LoVo (cell line): ENCODE measurements at places on chromosomes 7 and 10.

DNA sequence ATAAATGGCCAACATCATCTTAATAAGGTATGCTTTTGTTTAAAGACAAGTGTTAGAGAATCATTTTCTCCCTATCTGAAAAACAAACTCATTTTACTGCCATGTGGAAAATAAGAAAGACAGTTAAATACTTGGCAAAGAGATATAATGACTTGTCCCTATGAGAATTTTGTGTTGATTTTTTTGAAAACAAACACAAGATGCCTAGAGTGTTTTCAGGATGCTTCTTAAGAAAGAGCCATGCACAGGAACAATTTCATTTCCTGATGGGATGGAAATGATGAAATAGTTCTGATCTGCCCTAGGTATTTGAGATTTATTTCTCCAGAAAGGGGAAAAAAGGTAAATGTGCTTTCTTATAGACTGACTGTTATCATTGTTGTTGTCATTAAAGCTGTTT lies 237.5 kb upstream of the GNAI1 start:
- no peak for DNase-seq

- no peak for DNase-seq
Observed at GRCh38 chr10:125134916-125135770, 25.2 kb downstream of the CTBP2 start.

- no peak for DNase-seq
Observed at GRCh38 chr10:70358446-70358845, 24.0 kb downstream of the LRRC20 start.

DNA sequence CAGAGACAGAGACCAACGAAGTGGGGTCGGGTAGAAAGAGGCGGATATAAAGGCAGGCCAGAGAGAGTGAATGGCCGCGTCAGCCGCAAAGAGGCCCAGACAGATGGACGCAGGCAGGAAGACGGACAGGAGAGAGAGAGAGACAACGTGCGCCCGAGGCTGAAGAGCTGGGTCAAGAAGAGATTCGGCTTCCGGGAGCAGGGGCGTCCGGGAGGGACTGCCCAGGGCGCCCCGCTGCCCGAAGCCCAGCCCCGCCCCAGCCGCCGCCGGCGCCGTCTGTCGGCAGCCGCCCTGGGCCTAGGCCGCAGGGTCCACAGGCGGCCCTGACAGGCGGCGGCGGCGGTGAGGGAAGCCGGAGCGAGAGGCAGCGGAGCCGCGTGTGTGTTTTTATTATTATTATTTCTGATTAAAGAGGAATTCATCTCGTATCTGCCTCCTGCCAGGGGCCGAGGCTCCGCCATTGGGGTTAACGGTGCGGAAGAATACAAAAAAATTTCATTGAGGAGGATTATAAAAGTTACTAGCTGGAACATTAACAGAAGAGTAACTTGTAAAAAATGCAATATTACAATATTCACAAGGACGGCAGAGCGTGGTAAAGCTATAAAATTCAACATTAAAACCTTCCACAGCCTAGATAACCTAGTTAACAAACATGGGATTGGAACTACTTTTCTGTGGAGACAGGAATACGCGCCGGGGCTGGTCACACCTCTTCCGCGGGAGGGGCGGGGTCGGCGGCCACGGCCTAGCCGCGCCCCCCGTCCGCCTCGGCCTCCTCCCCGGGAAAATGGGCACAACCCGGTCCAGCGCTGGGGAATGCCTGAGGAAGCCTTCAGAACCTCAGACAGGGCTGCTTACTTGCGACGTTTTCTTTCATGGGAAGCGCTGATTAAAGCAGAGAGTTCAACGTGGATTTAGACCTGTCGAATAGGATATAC lies 29.7 kb upstream of the PAX2 start:
- no peak for DNase-seq

DNA sequence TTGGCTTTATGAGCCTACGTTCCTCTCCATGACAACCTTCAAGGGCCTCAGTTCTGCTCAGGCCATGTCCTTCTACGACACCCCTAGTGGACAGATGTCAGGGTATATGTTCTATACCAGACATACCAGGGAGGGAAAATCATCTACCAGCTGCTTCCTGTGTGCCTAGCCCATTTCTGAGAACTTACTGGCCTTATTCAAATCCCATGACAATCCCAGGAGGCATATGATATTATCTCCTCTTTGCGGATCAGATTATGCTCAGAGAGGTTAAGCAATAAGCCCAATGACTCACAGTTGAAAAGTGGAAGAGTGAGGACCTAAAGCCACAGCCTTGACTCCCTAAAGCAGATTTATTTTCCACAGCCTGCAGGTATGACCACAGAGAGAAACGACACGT lies 139.3 kb downstream of the GLI3 start:
- DNase-seq, result no peak

DNA sequence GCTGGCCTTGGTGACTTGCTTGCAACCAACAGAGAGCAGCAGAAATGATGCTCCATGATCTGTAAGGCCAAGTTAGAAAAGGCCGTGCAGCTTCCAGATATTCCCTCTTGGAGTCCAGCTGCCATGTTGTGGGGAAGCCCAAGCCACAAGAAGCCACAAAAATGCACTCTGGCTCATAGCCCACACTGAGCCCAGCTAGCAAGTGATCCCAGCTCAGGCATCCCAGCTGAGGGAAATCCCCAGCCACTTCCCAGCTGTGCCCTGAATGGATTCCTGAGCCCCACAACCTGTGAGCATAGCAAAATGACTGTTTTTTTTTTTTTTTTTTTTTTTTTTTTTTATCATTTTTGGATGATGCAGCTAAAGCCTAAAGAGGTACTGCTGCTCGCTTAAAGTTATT lies 11.1 kb upstream of the SDK1 start:
- DNase-seq, result no peak

GRCh38 chr10:17643339-17643754 lies 604 bp upstream of the STAM start:
- DNase-seq, result peak; percentile 90

- DNase-seq, result no peak
Observed at GRCh38 chr7:104795616-104796398, 218.2 kb upstream of the KMT2E start.

DNA sequence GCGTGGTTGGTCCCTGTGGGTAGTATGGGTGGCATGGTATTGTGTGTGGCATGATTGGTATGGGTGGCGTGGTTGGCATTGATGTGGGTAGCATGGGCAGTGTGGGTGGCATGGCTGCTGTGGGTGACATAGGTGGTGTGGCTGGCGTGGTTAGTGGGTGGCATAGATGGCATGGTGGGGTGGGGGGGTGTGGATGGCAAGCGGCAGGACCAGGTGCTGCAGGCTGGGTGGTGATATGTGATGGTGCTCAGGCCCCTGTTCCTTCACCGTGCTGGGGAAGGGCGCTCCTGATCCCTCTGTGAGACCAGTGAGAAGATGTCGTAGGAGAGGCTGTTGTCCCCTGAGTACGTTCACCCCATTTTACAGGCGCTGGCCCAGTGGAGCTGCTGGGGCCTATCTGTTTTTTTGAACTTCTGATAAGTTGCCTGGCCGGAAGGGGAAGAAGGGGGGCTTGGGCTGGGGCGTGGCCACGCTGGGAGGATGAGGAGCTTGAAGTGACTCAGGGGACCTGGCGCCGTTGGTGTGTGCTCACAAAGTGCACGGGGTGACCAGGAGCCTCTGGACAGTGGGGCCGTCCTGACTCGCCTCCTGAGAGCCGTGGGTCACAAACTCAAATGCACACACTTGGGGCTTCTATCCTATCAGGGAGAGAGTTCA lies 17.5 kb downstream of the INPP5A start:
- no peak for DNase-seq
